ENCODE measurements at places on chromosomes 7 and 10.

GRCh38 chr7:55156919-55157763 is 138.3 kb downstream of the EGFR start:
- DNase-seq = no peak

DNA sequence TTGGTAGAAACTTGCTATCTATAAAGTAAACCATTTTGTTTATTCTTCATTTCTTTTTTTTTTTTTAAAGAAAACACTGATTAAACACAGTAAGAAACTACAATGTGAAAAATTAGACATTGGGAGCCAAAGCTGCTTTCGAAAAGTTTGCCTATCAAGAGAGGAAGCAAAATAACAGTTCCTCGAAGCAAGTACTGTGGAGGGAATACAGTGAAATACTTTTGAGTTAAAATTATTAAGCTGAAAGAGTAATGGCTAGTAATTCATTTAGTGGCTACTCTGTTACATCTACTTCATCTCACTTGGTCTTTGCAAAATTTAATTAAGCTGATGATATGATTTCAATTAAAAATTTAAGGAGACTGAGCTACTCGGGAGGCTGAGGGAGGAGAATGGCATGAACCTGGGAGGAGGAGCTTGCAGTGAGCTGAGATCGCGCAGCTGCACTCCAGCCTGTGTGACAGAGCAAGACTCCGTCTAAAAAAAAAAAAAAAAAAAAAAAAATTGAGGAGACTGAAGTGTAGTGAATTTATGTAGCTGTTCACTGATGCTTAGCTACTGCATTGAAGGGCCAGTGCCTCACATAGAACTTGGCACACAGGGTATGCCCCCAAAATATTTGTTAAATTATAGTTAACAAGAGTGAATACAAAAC is 982.1 kb upstream of the MBL2 start:
- DNase-seq = no peak

DNA sequence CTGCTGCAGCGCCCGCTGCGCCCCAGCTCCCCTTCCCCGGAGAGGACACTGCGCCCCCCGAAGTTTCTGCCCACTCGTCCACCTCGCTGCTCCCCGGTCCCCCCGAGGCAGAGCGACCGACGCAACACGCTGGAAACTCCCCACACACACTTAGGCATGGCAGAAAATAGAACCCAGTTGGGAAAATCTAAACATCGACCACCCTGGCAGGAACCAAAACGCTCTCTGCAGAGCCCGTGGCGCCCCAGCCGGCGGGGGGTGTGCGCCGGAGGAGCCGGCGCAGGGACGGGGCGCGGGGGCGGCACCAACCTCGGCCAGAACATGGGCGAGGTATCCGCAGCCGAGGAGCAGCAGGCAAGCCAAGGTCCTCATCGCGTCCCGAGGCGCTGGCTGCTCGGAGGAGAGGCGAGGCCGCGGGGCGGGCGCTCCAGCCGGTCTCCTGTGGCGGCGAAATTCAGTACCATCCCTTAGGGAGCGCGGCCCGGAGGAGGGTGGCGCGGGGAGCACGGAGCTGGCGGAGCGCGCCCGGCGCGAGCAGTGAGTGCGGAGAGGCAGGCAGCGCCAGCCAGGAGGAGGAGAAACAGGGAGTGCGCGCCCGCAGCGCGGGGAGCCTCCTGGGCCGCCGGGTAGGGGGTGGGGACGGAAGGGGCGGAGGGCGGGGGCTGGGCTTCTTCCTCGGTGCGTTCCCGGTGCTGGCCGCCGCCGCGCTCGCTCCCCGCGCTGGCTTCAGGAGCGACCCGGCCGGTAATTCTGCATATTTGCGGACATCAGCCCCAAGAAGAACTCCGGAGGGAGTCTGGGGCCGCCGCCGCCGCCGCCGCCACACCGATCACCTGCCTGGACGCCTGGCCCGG is 789 bp downstream of the PDGFA start:
- DNase-seq = peak; percentile 82

DNA sequence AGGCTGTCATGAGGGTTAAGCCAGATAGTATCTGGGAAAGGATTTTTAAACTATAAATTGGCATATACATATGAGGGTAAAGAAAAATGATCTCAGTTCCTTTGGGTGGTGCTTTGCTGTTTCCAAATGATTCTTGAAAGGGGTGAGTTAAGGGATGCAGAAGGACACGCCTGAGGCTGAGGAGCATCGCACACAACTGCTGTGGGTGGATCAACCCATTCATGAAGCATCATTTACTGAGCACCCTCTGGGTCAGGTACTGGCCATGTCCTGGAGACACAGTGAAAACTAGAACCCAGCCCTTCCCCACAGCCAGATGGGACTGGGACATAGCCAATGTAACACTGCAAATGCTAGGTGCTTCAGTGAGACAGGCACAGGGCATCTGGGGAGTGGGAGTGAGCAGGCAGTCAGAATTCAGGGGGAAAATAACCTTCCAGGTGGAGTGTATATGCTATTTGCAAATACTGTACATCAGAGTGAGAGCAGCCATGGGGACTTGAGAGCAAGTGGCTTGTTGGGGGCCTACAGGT is 112.1 kb downstream of the WDFY4 start:
- no peak for DNase-seq

DNA sequence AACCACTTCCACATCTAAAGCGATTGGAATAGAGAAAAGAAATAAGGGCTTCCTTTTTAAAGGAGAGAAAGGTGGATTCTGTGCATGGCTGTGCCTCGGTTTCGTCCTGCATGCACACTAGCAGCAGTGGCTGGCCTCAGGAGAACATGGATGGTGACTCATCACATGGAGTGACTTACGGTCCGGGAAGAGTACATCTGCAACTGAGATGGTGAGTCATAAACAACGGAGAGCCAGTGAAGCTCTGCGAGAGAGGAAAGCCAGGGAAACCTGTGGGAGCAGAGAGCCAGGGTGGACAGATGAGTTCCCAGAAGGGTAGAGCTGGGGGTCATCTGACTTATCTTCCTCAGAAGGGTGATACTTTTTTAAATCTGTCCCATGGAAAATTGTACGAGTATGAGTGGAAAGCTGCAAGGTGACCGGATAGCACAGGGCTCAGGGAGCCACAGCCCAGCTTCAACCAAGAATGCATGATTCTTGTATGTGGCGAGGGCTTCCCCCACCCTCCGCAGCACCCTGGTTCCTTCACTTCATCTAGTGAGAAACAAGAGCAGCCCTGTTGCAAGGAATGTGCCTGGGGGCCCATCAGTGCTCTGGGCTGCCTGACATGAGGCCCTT is 259.1 kb downstream of the KLF6 start:
- DNase-seq = no peak

Measured in left forelimb (tissue), 1 donor.